ENCODE measurements at places on chromosomes 6 and 20.
A peak's percentile ranks its signal among the peaks of the same experiment; 100 is the strongest.

DNA sequence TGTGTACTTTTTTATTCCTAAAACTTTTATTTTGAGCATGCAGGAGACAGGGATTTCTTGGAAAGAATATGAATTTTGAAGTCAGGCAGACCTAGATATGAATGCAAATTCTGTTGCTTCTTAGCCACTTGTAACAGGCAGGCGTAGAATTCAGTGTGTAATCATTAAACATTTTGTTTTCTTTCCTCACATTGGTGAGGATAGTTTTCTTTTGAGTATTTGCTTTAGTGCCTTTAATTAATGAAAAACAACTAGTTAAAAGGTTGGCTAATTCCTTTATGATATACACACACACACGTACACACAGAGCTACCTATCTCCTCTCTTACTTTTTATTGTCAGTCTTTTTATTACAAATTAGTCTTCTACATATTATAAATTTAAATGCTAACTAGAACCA is 342.3 kb downstream of the CDKAL1 start:
- DNase-seq: no peak

DNA sequence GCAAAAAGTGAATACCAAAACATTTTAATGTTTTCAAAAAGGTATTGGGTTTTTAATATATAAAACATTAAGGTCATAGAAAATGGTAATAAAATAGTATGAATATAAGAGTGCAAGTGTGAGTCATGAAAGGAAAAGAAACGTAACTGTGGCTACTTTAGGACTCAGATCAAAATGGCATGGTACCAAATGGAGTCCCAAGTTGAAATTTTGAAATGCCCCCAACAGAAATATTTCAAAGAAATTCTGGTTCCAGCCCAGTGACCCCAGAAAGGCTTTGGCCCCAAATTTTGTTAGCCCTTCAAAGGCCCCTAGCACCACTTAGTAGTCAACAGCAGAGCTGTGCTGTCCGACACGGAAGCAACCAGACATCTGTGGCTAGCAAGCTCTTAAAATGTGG is 6.0 kb downstream of the COL12A1 start:
- no peak for DNase-seq

- no peak for DNase-seq
Measured at GRCh38 chr6:105317607-105318533, 85.0 kb downstream of the PREP start.

DNA sequence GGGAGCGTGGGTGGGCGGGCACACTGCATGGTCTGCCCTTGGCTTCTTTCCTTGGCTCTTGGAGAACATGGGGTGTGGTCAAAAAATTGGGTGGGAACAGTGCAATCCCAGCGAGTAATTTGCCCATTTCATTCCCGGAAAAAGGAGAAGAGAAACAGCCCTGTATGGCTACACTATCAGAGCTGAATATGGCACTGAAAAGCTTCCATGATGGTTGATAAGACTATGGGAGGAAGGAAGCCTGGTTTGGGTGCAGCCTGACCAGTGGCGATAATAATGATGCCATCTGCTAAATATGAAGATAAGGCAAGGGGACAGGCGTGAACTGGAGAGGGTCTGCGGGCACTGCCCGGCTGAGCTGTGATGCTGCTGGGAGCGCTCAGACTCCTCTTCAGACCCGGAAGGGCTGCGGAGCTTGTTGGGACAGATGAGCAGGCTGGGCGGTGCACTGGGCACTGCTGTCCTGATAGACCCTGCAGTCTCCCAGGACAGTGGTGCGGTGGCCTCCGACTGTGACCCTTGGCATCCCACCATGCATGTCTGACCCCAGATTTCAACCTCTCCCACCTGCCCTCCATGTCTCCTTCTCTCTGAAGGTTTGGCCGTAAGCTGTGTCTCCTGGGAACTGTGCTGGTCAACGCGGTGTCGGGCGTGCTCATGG is 10.2 kb downstream of the SLC22A1 start:
- DNase-seq: no peak

DNA sequence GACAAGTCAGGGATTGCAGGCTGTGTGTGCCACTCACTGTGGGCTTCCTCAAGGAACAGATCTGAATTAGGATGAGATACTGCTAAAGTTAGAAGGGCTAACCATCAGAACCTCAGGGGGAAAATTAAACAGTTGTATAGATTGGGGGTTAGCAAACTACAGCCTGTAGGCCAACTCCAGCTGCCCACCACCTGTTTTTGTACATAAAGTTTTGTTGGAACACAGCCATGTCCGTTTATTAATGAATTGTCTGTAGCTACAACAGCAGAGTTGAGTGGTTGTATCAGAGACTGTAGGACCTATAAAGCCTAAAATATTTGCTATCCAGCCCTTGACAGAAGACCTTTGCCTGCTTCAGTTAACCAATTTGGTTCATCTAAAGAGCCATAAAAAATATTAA is 127.2 kb upstream of the ECI2 start:
- DNase-seq: no peak

GRCh38 chr6:30167101-30167500 is 3.8 kb downstream of the TRIM15 start:
- DNase-seq: no peak

DNA sequence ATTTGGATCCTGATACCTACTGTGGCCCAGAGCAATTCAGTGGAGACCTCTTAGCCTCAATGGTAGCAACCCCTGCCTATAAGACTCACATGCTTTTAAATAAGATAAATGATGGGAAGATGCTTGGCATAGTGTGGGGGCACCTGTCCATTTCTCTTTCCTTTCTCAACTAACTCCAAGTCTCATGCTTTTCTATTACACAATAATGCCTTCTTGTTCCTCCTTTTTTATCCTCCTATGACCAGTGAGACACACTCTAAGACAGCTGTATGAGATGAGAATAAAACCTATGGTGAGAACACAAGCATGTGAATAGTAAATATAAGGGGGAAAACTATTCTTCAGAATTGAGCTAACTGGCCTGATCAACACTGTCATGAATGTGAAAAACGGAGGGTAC is 147.0 kb upstream of the STXBP5 start:
- DNase-seq: no peak

GRCh38 chr6:152267967-152268845 is 369.0 kb downstream of the SYNE1 start:
- peak; percentile 17 for DNase-seq

DNA sequence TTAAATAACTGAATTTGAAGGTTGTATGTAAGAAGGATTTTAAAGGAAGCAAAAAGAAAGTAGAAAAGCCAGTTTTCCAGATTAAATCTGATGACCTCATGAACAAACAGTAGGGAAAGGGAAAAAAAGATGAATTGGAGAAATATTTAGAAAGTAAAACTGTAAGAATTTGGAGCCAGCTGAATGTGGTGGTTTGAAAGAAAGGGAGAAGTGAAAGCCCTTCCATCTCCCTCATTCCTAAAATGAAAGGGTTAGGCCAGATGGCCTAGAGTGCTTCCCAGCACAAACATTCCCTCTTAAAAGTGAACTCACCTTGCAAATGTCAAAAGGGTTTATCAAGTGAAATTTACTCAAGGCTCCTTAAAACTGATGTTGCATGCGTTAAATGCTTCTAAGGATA is 139.3 kb upstream of the COL21A1 start:
- DNase-seq: no peak

Data from NCI-H1092 (cell line).